ENCODE measurements at places on chromosomes 1 and 21. TPM values are rescaled to one million over a fixed set of nuclear protein-coding genes. Genes with fewer than 3 reads are reported as not detected.

The TMOD4 gene
- total RNA-seq: not detected

The CALML6 gene
- under 0.01 TPM for total RNA-seq

The FNDC5 gene
- 0.20 TPM for total RNA-seq

The HES2 gene
- total RNA-seq: under 0.01 TPM

The DAB1 gene
- not detected for total RNA-seq

The INTS7 gene
- 13.2 TPM for total RNA-seq

The OR2M3 gene
- total RNA-seq: not detected

The PAQR6 gene
- total RNA-seq: 0.59 TPM

The SYPL2 gene
- total RNA-seq: 5.5 TPM

The MCOLN3 gene
- total RNA-seq: 6.3 TPM

The MAP1LC3C gene
- total RNA-seq: 0.20 TPM

The CRYAA gene
- total RNA-seq: not detected

The TTLL7 gene
- 4.4 TPM for total RNA-seq

The LMX1A gene
- total RNA-seq: under 0.01 TPM

The ERG gene
- total RNA-seq: under 0.01 TPM
